Activated naive CD4-positive, alpha-beta T cell treated with anti-CD3 and anti-CD28 coated beads for 36 hours (primary cell): ENCODE measurements at places on chromosomes 3 and 15.

DNA sequence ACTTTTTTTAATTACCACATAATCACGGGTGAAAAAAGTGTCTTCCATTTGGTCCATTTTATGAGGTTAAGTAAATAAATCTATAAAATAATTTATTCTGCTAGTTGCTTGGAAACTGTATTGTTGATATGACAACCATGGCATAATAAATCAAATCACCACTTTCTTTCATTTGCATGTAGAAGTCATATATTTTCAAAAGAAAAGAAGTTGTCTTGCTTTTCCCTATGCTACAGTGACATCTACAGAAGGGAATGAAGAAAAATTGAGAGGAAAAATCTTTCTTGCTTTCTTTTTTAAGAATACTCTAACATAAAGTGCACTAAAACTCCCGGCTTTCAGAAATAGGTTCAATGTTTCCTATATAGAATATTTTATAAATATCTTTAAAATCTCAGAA is 228.5 kb downstream of the ZBBX start:
- DNase-seq, result no peak

DNA sequence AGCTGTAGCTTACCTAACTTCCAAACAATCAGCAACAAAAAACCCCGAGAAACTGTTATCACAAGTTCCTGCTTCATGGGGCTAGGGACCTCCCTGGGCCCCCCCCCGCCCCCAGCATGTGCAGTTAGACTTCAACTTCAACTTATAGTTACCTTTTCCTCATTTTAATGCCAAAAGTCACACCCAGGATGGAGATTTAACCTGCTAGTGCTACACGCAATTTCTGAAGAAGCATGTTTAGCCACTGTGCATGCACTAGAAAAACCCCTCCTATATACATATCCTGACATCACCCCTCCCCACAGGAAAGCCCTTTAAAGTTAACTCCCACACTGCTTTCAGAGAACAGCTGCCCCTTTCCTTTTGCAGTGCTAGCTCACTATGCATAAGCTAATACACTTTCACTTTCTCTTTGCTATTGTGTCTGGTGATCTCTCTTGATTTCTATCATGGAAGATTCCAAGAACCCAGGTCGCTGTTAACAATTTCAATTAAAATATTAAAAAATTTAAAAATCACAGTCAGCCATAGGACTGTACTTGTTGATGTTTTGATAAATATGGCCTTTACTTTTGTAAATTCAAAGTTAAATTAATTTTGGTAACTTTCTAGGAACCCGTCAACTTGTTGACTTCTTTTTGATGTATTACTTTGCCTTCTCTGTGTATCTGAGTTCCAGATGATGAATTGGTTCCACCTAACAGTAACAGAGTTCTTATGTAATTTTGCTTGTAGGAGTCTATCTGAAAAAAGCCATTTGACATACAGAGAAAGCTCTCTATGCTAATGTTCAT is 75.2 kb upstream of the ACAD9 start:
- peak; percentile 86 for DNase-seq

- peak; percentile 62 for DNase-seq
Measured at GRCh38 chr3:142028243-142028777, 121.0 kb downstream of the TFDP2 start.

DNA sequence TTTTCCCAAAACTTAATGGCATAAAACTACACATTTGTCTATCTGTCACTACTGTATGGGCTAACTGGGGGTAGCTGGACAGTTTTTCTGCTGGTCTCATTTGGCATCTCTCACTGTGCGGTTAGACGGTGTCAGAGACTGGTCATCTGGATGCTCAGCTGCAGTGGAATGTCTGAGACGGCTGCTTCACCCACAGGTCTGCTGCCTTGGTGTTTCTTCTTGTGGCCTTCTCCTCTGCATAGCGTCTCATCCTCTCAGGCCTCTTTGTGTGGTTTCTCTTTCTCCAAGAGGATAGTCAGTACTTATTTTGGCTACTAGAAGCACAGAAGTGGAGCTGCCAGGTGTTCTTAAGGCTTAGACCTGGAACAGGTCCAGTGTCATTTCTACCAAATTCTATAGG is 35.9 kb upstream of the GOLGA6L9 start:
- DNase-seq, result no peak

DNA sequence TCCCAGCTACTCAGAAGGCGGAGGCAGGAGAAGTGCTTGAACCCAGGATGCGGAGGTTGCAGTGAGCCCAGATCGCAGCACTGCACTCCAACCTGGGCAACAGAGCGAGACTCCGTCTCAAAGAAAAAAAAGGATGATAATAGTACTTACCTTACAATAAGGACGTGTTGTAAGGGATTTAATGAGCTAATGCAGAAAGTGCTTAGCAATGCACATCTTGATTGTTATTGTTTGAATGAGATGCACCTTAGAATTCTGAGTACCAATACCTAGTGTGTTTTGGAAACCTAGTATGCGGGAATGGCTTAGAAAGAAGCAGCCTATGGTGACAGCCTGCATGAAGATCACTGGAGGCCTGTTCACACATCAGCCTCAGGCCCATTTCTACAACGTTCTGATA is 19.5 kb downstream of the SNUPN start:
- DNase-seq, result no peak

GRCh38 chr3:70180664-70181063 is 131.8 kb downstream of the MDFIC2 start:
- no peak for DNase-seq

GRCh38 chr3:168583977-168584376 is 488.3 kb upstream of the GOLIM4 start:
- DNase-seq, result no peak

- DNase-seq, result no peak
Measured at GRCh38 chr3:143099690-143100089, 19.9 kb upstream of the CHST2 start.

GRCh38 chr15:43531018-43531670 is 13.7 kb downstream of the MAP1A start:
- no peak for DNase-seq

DNA sequence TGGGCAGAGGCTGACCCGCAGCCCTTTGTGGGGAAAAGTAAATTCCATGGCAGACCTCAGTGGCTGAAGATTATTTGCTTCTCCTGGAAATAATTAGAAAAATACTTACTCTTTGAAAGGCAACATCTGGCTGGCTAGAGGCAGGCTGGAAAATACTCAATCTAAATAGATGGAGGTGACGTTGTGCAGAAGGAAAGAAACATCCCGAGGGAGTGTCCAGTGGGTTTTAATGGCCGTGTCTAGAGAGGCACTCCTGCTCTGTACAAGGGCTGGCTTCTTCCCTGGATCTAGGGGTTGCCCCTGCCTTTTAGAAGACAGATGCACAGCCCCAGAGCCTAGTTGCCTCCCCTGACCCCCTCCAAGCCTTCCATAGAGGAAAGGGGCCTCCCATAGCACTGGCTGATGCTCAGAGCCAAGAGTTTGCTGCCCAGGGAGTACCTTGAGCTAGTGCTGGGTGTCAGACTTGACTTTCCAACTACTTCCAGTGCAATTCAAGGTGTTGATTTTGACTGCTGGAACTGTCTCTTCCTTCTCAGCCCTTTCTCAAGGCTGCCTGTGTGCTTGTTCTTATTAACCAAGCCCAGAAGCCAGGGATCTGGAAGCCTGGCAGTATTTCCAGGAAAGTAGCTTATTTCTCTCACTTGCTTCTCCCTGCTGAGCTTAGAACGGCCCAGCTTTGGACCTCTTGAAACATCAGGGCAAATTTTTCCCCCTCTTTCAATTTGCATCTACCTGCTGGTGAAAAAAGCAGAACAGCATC is 27.4 kb downstream of the CGNL1 start:
- DNase-seq, result no peak

GRCh38 chr15:27254055-27254454 is 283.1 kb downstream of the GABRG3 start:
- DNase-seq, result no peak

DNA sequence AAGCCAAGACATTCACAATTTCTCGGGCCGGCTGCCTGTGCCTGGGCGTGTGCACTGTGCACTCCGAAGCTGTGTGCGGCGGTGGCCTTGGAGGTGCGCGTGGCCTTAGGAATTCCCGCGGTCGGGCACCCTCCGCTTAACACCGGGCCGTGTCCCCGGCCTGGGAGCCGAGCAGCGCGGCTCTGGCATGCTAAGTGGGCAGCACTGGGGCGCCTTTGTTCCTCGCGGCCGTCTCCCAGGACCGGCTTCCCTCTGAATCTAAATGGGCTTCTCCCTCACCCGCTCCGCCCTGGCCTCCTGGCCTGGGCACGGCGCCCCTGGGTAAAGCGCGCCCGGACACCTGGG is 498 bp upstream of the ARNT2 start:
- no peak for DNase-seq

- no peak for DNase-seq
Measured at GRCh38 chr3:50295553-50296431, 3.4 kb downstream of the HYAL3 start.

DNA sequence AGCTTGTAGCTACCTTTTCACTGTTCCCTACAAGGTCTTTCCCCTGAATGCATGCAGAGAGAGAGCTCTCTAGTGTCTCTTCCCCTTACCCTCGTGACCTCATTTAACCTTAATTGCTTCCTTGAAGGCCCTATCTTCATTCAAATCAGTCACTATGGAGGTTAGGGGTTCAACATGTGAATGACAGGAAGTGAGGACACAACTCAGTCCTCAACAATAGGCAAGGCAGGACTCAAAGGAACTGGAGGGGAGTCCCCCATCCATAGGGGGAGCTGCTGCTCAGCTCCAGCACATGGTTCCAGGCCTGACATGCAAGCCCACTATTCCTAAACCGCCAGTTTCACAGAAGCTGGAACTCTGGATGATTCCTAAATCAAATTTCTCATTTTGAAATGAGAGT is 33.8 kb upstream of the GYG1 start:
- DNase-seq, result peak; percentile 25

DNA sequence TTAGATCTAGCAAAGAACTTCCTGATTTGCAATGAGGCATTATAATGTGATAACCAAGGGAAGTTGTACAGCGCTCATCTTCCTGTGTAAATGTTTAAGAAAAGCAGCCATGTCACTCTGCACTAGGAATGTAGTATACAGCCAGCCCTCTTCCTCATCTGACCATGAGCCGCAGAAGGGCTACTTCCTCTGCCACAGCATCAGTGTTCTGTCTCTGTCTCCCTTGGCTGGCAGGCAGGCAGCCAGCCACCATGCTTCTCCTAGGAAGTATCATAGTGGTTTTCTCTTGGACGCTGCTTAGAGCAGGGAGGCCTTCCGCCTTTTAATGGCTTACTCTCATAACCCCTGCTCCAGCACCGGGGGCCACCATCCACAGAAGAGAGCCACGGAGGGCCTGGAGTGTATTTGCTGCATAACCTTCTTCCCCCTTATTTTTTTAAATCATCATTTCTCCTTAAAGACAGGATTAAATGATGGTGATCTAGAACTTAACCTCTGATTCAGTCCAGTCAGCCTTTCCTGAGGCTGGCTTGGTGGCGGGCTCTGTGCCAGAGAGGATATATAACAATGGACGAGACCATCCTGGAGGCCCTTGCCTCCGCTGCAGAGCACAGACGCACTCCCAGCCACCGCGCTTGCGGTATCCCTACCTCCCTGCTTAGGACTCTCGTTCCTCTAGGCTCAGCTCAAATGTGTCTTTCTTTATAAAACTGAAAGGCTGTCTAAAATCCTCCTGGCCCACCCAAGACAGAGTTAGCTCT is 57.3 kb upstream of the PLXNA1 start:
- DNase-seq, result no peak

DNA sequence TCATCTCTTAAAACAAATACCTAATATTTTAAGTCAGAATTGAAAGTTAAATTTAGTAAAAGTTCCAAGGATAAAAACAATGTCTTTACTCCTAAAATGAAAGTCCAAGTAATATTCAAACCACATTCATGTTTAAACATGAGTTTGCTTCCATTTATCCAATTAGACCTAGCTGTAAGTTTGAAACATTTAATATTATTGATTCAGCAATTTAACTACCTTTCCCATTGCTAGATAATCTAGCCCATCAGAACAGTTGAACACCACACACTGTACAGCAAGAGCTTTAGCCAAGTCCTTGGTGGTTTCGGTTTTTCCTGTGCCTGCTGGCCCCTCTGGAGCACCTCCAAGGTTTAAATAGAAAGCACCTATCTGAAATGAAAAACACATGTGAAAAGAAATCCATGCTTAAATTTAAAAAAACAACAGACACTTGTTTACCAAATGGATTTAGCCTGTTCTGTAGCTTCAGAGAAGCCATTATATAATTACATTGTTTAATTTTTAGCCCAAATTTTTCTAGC is 97.8 kb downstream of the DNAH12 start:
- DNase-seq, result no peak

DNA sequence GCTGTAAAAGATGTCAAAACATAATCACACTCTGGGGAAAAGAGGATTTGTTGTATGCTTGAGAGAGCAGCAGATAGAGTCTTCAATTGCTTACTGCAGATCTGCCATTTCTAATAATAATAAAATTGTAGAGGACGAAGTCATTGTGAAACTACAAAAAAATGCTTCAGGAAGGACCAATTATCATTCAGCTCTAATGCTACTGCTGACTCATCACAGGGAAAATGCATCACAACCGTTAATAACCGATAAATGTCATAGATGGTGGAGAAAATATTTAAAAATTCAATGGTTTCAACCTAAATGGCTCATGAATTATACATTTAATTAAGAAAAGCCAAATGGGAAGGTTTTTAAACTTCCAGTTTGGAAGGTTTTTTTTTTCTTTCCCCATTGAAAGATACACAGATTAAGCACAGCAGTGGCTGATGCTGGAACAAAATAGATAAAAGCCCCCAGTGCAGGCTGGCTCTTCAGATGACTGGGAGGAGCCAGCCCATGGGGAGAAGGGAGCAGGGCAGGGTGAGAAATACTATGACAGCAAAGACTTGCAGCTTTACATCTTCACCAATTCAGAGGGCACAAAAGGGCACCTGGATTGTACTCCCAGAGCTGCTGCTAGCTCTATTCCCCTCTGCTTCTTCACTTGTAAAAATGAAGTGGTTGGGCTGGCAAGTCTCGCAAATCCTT is 196.1 kb downstream of the CNTN6 start:
- no peak for DNase-seq

DNA sequence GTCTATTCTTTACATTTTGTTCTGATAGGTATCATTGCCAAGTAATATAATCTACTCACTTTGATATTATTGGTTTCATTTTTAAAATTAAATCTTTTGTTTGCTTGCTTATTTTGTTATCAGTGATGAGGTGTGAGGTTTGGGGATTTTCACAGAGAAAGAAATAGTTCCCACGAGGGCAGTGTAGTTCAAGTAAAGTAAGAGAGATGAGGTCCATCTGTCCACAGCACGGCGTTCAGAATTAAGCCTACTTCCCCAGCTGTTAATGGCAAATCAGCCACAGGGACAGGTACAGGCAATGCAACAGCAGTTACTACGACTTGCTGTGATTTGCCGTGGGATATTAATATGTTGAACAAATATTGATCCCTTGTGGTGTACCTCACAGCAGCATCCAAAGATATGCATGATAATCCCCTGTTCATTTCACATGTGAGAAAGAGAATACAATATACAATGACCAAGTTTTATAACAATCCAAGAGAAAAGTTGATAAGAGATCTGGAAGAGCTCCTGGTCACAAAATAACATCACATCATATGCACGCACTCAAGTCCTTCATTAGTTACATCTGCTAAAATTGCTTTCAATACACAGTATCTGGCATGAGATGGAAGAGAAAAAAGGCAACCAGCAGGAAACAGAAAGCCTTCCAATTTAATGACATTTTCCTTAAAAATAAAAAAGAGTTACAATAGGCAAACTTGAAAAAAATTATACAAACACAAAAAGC is 131.6 kb downstream of the TUSC7 start:
- no peak for DNase-seq
